Stimulated activated CD4-positive, alpha-beta T cell treated with anti-CD3 and anti-CD28 coated beads, Interleukin-12 subunit alpha, Interleukin-12 subunit beta, amount 100 ng/mL, for 4 hours (primary cell): ENCODE measurements at places on chromosomes 6 and 20.

DNA sequence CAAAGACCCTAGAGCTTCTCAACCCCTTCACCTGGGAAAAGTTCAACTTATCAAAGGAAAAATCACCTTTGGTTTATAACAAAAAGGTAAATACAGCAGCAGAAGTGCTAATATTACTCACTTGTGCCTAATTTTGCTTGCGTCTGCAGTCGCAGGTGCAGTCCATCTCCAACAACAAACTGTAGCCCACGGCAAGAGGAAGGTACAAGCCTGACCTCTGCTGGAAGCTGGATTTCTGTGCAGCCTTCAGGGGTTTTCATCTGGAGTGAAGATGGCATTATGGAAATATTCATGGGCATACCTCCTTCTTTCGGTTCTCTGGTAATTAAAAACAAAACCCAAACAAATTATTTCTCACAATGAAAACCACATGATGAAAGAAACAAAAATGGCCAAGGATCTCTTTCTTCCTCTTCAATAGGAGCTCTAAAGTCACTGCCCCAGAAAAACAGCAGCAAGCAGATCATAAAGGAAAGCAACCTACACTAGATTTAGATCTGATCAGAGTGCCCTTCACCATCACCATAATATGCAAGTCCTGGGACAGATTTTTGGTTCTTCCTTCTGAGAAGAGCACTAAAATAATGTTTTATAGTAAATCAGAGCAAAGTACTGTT is 7.8 kb downstream of the UBE3D start:
- DNase-seq = no peak

GRCh38 chr20:13898012-13898612 is 92.3 kb downstream of the SEL1L2 start:
- DNase-seq = no peak

- DNase-seq = no peak
Observed at GRCh38 chr6:143948208-143948607, 59.9 kb downstream of the PLAGL1 start.

GRCh38 chr6:124999105-124999764 is 37.0 kb downstream of the RNF217 start:
- no peak for DNase-seq

DNA sequence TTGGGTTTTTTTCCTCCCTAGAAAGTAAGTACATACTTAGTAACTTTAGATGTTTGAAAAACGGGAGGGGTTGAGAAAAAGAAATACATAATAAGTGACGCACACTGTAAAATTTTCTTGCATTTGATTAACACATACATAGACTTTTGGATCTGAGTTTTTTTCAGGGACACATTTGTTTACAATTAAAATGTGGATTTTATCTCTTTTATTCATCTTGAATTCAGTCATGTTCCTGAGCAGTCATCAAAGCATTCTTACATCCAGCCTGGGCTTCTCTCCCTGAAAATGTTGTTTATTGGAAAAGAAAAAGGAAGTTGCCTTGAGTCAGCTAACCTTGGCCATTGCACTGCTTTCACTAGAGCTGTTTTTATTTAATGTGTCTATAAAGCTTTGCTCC is 8.7 kb upstream of the RPP40 start:
- DNase-seq = no peak

- DNase-seq = no peak
Observed at GRCh38 chr20:20395087-20395486, 27.2 kb downstream of the INSM1 start.

- no peak for DNase-seq
Observed at GRCh38 chr6:143078468-143079324, 18.0 kb downstream of the AIG1 start.

GRCh38 chr6:137217801-137218472 is 1.2 kb downstream of the IFNGR1 start:
- DNase-seq = no peak

GRCh38 chr6:24720131-24720603 is 1.2 kb upstream of the C6orf62 start:
- DNase-seq = peak; percentile 77

GRCh38 chr6:129920103-129920798 is 59.1 kb upstream of the TMEM244 start:
- DNase-seq = no peak

DNA sequence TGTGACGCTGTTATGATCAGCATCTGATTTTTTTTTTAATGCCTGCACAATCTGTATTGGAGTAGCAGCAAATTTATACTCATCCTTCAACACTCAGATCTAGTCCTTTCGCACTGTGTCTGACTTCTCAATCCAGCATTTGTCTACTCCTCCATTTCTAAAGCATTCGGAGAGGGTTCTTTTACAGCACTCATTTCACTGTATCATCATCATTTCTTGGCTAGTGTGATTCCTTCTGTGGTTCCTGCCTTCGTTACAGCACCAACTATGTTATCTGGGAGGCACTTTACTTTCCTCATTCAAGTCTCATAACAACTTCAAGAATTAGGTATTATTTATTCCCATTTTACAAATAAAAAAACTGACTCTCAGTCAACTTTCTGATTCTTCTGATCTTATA is 18.0 kb downstream of the NUDT3 start:
- DNase-seq = no peak

GRCh38 chr6:132790450-132790849 is 8.0 kb downstream of the SLC18B1 start:
- DNase-seq = no peak

DNA sequence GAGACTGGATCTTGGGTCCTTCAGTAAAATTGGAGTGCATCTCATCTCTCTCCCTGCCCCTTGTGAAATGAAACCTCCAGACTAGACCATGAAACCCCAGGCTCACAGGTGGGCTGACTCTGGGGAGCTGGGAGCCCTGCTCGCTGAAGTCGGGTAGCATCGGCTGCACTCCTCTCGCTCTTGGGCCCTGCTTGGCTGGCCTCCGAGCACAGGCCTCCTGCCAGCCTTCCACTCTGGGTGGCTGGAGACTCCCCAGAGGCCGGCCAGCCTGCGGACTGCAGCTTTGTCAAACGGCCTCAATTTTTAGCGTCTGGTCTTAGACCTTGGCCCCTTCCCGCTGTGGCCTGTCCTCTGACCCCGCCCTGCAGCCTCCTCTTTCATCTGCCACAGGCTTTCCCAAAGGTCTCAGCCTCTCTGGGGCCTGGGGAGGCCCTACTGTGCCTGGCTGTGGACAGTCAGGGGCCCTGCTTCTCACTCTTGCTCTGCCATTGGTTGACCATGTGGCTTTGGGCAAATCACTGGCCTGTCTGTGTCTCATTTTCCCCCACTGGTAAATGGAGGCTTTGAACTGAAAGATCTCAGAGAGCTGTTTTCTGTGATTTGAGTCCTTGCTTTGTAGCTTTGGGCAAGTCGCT is 45.1 kb downstream of the SRC start:
- no peak for DNase-seq

- DNase-seq = no peak
Observed at GRCh38 chr20:17783671-17784070, 83.9 kb downstream of the BANF2 start.

GRCh38 chr6:52557389-52558265 is 19.2 kb downstream of the TRAM2 start:
- DNase-seq = no peak

GRCh38 chr6:10098756-10099528 is 315.9 kb downstream of the TFAP2A start:
- DNase-seq = no peak

GRCh38 chr6:56386717-56387116 is 139.3 kb upstream of the COL21A1 start:
- DNase-seq = no peak

GRCh38 chr6:116616737-116617053 is 416 bp downstream of the RSPH4A start:
- DNase-seq = no peak

DNA sequence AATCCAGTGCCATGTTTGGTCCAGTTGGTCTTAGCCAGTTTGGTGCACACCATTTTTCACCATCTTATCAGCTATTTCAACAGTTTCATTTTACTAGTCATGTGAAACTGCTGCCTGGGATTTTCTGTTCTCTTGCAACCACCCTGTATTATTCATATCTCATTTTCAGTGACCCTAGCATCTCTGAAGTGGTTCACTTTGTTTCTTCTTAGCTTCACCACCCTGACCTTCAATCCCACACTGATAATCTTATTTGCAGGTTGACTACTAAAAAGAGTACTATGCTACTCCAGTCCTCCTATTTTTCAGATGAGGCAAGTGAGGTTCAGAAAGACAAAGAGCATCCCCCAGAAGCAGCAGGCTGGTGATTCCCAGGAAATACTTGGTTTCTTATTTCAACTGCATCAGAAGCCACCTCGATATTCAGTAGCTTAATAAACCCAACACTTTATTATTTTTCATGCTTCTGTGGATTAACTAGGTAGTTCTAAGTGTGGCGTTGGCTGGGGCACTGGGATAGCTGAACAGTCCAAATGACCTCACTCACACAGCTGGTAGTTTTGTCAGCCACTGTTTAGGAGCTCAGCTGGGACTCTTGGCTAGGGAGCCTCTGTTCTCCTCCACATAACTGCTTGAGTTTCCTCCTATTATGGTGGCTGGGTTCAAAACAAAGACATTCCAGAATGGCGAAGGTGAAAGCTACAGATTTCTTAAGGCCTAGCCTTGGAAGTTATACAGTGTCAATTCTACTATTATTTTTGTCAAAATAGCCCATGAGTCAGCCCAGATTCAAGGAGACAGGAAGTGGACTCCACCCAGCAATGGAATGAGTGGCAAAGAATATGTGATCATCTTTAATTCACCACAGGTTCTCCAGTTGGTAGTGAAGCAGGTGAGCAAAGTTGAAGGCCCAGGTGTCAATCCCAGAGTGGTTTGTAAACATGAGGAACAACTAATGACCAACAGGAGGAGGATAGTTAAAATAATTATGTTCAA is 40.6 kb downstream of the BPIFB4 start:
- no peak for DNase-seq

- DNase-seq = no peak
Observed at GRCh38 chr6:90583179-90583835, 3.6 kb downstream of the MAP3K7 start.

GRCh38 chr6:26170181-26170580 is 83.0 kb downstream of the HFE start:
- no peak for DNase-seq

GRCh38 chr20:23362392-23363256 is 642 bp downstream of the GZF1 start:
- no peak for DNase-seq

DNA sequence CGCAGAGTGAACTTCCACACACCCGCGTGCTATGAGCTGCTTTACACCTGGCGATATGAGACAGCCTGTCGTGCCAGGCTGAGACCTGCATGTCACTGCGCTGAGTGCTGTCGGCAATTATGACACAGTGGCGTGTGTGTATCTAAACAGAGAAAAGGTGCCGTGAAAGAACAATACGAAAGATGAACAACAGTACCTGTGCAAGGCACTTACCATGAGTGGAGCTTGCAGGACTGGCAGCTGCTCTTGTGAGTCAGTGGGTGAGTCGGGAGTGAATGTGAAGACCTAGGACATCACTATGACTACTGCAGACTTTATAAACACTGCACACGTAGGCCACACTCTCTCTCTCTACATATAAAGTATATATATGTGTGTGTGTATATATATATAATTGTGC is 68.5 kb upstream of the DUSP22 start:
- DNase-seq = no peak

GRCh38 chr20:10521068-10521831 is 86.1 kb downstream of the SLX4IP start:
- DNase-seq = no peak

DNA sequence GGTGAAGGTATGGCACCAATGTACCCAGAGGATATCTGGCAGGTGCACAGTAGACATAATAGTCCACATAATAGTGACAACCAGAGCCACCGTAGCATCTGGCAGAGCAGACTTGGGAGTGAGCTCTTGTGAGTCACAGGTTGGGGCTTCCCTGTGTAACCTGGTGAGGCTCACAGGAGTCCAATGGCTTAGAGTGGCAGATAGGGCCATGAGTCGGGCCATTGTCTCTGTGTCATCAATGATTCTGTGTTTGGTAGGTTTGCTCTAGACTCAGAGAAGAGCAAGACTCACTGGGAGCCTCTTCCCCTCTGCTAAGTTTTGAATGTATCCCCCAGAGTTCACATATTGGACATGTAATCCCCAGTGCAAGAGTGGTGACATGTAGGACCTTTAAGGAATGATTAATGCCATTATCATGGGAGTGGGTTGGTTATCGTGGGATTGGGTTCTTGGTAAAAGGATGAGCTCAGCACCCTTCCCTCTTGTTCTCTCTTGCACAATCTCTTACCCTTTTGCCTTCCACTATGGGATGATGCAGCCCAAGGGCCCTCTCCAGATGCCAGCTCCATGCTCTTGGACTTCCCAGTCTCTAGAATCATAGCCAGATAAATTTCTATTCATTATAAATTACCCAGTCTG is 22.6 kb upstream of the SIRPA start:
- no peak for DNase-seq

DNA sequence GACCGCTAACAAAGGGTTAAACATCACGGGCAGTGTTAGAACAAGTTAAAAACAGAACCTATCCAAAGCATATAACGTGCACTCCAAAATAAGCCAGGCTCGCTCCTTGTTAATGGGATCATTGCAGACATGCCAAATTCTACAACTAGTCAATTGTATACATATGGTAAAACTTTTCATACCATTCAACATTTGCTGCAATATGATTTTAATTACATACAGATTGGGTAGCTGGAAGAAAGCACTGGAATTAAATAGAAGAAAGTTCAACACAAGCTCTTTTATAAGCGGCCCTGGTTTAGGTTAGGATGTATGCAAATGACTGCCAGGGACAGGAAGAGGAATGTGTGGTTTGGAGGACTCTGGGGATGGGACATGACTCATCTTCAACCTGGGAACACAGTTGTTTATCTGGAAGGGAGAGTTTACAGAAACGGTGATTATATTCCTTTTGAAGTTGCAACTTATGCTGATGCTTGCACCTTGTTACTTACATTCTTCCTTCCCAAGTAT is 62.5 kb upstream of the TIAM2 start:
- DNase-seq = no peak

GRCh38 chr6:117960877-117961276 is 53.8 kb downstream of the SLC35F1 start:
- no peak for DNase-seq

DNA sequence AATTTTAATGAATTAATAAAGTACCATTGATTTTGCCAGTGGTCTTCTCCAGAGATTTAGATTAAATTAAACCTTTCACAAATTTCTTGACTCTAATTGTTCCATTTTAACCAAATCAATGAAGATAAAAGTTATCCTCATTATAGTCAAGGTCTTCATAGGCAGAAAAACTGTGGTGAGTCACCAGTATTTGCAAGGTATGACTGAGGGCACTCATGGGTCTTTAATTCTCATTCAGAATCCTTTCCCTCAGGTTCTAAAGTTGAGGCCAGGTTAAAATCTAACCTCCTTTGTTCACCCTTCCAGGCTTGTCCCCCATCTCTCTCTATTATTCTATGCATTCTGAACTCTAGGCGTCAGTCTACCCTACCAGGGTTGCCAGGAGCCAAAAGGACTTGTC is 93.9 kb downstream of the JAG1 start:
- no peak for DNase-seq

DNA sequence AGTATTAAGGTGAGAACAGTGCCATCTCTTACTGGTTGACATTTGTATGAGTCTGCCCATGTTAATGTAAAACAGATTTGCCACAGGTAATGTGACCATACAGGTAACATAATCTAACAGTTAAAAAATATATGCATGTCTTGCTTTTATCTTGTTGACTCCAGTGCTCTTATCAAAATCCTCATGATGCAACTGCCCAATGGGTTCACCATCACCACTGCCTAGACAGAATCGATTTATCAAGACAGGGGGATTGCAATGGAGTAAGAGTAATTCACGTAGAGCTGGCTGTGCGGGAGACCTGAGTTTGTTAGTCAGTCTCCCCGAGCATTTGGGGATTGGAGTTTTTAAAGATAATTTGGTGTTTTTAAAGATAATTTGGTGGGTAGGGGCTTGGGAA is 19.2 kb downstream of the SNX9 start:
- DNase-seq = no peak
